ENCODE measurements at places on chromosomes 3 and 15.

DNA sequence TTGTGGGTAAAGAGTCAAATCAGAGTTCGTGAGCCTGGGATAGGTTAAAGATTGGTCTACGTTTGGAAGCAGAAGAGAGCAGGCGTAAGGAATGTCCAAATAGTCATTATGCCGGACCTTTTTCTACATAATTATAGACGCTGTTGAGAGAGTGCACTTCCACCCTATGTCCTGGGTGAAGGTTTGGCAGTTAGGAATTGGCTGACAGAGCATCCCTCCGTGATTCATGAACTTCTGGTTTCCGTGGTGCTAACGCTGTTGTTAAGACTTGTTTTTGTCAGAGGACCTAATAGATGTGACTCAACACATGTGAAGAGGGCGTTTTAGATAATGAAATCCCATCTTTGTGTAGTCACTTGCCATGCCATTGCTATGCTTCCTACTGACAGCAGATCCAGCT is 1.1 kb downstream of the EAF1 start:
- DNase-seq, result peak; percentile 64

DNA sequence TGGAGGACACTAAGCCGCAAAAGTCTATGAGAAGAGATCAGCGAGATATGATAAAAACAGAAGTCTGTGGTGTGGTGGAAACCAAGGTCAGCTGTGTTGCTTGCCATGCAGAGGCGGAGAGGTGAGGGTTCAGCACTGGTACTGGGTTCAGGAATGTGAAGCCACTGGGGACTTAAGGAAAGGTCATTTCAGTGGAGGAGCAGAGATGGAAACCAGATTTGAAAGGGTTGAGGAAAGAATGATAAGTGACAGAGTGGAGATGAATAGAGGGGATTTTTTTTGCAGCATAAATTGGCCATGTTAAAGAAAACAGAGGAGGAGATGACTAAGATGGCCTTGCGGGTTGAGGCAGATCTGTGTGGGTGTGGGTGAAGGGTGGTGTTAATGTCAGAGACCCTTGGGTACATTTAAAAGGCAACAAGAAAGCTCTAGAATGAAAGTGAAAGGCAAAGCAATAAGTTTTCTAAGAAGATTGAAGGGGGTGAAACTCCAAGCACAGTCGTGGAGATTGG is 265.5 kb downstream of the ADAMTSL3 start:
- DNase-seq, result no peak

- DNase-seq, result peak; percentile 63
These were observed 26.4 kb upstream of the ACP3 start for GRCh38 chr3:132290833-132291232.

DNA sequence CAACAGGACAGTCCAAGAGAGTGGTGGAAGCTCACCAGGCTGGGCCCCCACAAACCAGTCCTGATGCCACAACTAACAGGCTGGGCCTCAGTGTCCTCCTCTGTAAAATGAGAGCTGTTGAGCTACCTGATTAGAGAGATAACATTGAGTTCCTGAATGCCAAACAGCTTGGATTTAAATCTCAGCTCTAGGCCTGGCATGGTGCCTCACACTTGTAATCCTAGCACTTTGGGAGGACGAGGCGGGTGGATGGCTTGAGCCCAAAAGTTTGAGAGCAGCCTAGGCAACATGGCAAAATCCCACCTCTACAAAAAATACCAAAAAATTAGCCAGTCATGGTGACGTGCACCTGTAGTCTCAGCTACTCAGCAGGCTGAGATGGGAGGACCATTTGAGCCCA is 20.1 kb upstream of the TMCC1 start:
- DNase-seq, result no peak

GRCh38 chr3:46989146-46989810 is 9.8 kb downstream of the NBEAL2 start:
- no peak for DNase-seq

DNA sequence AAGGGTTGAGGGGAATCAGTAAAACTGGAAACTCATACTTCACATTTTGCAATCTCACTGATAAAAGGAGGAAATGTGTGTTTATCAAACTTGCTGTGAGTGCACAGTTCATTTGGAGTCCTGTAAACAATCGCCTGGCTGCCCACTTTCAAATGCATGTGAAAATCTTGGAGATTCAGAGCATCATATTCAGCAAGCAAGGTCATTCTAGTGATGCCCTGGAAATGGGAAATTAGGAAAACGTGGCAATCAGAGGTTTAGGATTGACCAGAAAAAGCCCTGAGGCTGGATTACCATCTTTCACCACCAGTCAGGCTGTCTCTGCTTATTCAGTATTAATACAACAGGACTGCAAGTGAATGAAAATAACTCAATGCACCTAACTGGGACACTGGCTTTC is 23.9 kb downstream of the DPH6 start:
- DNase-seq, result peak; percentile 19

DNA sequence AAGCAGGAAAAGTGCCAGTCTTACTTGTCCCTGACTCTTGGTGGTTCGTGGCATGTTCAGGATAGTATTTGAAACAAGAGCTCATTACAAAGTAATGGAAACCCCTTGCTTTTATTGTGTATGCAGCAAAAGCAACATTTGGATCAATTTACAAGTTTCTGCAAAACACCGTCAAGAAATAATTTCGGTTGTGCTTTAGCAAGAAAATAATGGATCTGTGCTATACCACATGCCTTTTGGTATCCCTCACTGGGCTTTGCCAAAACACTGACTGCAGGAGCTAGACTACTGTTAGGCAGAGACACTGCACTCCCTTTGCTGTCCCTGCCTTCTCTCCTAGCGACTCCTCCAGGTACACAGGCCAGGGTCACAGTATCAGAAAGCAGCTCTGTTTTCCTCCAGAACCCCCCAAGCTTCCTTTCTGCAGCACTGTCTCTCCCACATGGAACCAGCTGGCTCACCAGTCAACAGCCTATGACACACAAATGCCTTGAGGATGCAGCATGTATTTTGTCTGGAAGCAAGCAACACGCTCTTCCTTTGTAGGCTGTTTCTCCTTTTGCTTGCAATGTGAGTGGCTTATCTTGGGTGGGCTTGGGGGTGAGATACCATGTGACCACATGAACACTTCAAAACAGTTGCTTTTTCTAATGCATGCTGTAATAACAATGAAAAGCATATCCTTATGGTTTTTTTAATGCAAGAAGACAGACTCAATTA is 111.4 kb downstream of the PGPEP1L start:
- DNase-seq, result peak; percentile 71

GRCh38 chr3:177928172-177928873 is 607.9 kb upstream of the KCNMB2 start:
- peak; percentile 33 for DNase-seq

- no peak for DNase-seq
These were observed 7.3 kb downstream of the ILDR1 start for GRCh38 chr3:122014741-122015140.

DNA sequence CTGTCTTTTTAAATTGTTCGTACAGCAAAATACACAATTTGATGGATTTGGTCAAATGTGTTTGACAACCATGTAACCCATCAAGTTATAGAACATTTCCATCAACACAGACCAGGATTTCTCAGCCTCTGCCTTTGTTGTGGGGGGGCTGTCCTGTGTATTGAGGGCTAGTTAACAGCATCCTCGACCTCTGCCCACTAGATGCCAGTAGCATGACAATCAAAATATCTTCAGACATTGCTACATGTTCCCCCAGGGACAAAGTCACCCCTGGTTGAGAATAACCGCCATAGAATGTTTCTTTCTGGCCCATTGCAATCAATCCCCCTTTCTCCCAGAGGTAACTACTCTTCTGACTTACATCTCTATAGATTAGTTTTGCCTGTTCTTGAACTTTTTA is 310.1 kb upstream of the RGMA start:
- DNase-seq, result no peak

DNA sequence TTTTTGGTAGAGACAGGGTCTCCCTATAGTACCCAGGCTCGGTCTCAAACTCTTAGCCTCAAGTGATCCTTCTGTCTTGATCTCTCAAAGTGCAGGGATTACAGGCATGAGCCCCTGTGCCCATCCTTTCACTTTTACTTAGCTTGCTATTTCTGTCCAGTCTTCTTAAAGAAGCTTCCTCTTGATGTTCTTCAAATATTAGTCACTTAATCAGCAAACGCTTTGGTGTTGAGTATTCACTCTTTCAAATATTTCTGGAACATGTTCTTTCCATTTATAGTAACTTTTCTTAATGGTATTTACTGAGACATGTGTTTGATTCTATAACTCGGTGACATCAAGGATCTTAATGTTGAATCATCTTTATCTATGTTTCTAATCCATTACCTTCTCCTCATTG is 122.1 kb downstream of the CNTN6 start:
- no peak for DNase-seq

GRCh38 chr15:87080547-87080946 is 1000.9 kb downstream of the AGBL1 start:
- DNase-seq, result peak; percentile 22

- DNase-seq, result no peak
These were observed 6.4 kb downstream of the SUCNR1 start for GRCh38 chr3:151879679-151880415.

DNA sequence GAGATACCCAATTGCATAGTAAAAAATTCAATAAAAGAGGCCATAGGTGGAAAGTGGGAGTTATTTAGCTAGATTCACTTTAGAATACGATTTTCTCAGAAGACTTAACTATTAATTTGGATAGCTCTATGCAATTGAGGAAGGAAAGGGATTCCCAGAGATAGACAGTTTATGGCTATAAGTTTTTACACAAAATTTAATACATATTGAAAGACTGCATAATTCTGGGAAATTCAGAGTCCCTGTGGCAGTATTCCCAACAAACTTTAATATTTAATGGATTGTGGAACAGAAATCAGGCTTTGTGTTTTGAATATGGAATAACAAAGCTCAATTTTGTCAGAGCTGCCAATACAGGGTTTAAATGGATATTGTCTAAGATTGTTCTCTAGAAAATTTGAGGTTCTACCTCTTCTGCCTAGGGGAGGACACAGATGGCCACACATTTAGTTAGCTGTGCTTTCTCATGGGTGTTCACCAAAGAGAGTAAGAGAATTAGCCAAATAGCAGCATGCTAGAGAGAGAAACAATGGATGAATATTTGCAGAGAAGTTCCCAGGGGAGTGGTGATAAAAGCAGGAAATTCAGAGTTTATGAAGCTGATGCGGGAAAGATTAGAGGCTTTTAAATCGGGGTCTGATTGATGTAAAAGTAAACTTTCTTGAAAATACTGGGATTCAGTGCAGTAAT is 8.5 kb downstream of the ISL2 start:
- no peak for DNase-seq

- DNase-seq, result no peak
These were observed 111.9 kb downstream of the OXSM start for GRCh38 chr3:25901796-25902195.

DNA sequence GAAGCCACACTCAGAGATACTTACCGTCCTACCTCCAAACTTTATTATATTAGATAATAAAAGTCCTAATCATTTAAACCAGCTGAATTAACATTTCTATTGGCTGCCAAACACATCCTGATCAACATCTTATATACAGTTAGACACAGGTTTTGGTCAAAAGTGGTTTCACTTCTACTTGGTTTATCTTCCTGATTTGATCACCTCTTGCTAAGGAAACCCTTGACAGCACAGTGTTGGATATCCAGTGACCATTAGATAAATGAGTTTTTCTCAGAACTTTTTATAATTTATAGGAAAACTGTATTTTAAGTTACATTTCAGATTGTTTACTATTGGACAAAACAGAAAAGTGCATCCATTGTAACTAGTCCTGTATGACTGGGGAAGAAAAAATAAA is 198.4 kb upstream of the NR2F2 start:
- no peak for DNase-seq

- DNase-seq, result peak; percentile 79
These were observed 8.1 kb downstream of the RAD18 start for GRCh38 chr3:8954938-8955763.

DNA sequence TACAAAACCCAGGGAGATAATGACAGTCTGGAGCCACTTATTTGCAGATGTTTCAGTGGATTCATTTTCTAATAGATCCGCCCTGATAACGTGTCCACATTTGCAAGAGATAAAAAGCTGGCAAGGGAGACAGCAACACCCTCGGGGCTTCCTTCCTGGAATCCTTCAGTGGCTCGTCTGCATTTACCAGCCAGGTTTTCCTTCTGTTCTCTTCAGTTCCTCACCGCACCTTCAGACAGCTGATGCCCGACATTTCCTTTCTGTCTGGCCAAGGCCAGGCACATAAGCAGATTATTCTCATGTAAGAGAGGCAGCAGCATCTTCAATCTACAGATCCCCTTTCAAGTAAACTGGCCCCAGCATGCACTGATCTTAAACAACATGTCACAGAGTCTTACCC is 56.2 kb upstream of the SPATA12 start:
- no peak for DNase-seq

- peak; percentile 93 for DNase-seq
These were observed 47.6 kb downstream of the SLMAP start for GRCh38 chr3:57803647-57804081.

- peak; percentile 2 for DNase-seq
These were observed 318.6 kb upstream of the LRRFIP2 start for GRCh38 chr3:37492977-37493471.

- DNase-seq, result no peak
These were observed 107.7 kb upstream of the RASGRP1 start for GRCh38 chr15:38672273-38672672.

DNA sequence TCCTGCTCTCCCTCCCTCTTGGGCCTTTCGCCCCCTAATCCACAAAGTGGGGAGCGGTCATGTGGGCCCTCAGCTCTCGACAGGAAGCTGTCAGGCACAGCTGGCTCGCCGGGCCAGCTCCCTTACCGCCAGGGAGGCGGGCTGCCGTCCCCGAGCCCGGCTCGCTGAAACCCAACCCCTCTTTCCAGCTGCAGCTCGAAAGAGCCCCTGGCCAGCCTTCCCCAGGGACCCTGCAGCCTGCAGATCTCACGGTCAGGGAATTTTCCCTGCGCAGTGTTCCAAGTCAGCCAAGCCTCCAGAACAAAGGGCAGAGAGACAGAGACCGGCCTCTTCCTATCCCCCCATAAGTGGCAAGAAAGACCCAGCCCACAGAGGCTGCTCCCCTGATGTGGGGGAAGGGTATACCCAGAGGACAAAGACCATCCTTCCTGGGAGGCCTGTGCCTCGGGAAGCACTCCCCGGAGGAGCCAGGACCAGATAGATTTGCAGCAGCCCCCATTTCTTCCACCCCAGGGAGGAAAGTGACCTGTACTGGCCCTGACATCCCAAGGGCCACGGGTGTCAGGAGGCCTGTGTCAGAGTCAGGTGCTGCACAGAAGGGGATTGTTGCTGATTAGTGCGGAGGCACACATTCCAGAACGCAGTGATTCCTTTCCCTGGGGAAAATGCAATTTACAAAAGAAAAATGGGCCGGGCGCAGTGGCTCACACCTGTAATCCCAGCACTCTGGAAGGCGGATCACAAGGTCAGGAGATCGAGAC is 32.6 kb downstream of the MAGEF1 start:
- no peak for DNase-seq

- peak; percentile 17 for DNase-seq
These were observed 166.7 kb upstream of the SGO1 start for GRCh38 chr3:20352546-20353179.

GRCh38 chr3:185741586-185741985 is 83.3 kb downstream of the IGF2BP2 start:
- DNase-seq, result no peak

DNA sequence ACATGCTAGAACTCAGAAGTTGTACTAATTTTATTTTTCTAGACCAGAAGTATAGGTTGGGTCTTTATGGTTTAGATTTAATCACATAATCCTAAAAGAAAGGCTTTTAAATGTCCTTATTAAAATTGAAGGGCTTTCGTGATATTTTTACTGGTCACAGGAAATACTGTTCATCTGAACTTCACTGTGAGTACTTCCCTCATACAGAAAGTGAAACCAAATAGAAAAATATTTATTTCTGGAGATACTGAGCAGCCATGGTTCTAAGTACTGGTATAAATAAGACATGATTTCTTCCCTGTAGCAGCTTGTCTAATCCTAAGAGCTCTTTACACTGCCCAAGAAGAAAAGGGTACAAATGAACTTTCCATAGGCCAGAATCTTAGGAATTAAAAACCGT is 2.0 kb downstream of the SNRK start:
- peak; percentile 31 for DNase-seq
